Right renal pelvis (tissue), 4 donors: ENCODE measurements at places on chromosomes 13 and 19. TPM values are rescaled to one million over a fixed set of nuclear protein-coding genes. Genes with fewer than 3 reads are reported as not detected.

DNA sequence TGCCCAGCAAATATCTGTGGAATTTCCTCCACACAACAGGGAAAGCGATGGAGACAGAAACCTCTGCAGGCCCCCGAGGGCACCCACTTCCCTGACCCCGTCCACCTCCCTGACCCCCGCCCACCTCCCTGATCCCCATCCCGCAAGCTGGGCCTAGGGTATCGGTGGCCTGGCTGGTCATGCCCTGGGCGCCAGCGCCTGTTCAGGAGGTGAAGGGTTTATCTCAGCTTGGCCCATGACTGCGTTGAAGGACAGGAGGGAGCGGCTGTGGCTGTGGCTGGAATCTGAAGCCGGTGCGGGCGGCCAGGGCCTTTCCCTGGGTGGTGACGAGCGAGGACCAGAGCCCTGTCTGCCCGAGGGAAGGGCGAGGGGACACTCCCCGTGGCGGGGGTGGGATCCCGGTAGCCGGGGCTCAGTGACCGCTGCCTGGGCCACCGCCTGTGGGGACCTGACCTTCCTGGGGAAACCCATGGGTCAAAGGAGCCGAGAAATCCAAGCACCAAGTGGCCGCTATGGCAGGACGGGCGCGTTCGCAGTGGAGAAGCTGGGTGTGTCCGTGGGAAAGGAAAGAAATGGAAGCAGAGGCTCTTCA is 20.7 kb downstream of the GAS6 start:
- DNase-seq, result no peak

Gene RFPL4A
- 0.10 TPM for polyA plus RNA-seq

GRCh38 chr19:29115181-29115580 is 97.8 kb downstream of the UQCRFS1 start:
- no peak for DNase-seq

- no peak for DNase-seq
Measured at GRCh38 chr19:15501596-15501995, 6.7 kb upstream of the CYP4F22 start.

DNA sequence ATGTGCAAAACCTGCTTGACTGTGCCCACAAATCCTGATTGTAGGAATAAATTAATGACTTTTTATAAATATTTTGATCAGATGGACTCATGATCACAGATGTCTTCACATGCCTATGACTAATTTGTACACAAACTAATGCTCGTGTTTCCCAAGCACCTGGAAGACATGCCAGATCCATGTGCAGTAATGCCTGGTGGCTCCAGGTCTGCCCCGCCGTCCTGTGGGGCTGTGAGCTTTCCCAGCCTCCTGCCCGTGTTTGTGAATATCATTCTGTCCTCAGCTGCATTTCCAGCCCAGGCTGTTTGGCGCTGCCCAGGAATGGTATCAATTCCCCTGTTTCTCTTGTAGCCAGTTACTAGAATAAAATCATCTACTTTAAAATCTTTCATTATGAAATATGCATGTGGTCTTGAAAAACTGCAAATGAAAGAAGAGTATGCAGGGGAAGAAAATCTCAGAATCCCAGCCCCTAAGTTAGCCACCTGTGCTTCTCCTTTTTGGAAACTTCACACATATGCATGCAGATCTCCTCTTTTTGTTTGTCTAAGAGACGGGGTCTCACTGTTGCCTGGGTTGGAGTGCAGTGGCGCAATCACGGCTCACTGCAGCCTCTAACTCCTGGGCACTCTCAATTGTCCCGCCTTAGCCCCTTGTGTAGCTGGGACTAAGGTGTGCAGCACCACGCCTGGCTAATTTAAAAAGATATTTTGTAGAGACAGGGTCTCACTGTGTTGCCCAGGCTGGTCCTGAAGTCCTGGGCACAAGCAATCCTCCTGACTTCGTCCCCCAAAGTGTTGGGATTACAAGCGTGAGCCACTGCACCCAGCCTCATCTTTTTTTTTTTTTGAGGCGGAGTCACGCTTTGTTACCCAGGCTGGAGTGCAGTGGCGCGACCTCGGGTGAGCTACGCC is 6.2 kb downstream of the RPL28 start:
- DNase-seq, result no peak
